ENCODE measurements at places on chromosomes 5 and 9.
A peak's percentile ranks its signal among the peaks of the same experiment; 100 is the strongest.

- DNase-seq = no peak
Measured at GRCh38 chr5:98570661-98571191, 202.7 kb upstream of the RGMB start.

DNA sequence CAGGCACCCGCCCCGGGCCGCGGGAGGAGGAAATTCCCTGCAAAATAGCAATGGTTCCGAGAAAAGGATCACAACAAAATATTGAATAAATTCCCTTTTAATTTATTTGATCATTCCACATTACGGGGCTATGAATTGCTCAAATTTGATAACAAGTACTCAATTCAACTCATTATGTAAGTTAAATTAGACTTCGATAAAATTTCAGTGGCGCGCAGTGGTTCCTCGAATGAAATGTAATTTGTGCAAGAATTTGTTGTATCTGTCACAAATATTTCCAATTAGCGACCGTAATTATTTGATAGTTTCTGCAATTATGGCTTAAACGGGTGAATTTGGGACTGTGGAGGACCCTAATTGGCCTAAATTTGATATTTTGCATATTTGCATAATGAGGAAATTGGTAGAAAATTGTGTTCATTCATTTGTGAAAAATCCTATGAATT, 76.0 kb upstream of the TBCA start:
- DNase-seq = no peak

- DNase-seq = no peak
Measured at GRCh38 chr5:28544501-28544900, 1506.1 kb upstream of the CDH9 start.

DNA sequence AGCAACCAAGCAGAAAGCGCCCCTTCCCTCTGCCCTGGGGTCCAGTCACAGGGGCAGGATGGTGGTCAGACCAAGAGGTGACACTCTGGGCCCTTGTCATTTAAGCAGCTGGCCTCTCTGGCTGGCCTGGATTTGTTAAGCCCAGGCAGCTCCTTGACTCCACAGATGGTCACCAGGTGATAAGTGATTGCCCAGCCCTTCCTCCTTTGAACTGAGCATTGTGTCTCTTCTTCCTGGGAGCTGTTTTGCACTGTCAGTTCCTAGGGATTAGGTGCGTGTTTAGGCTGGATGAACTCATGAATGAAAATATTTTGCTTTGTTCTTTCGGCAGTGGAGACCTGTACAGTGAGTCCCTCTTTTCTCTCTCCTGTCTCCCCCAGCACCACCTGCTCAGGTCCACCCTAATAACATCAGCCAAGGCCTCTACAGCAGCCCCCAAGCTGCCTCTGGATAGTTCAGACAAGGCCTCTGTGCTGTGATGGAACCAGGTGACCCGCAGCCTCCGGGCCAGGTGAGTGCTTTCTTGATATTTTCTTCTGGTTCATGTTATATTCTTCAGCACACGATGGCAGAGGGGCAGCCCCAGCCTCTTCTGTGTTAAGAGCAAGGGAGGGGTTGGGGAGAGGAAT, 139.7 kb upstream of the PITX1 start:
- no peak for DNase-seq

- no peak for DNase-seq
Measured at GRCh38 chr5:19855931-19856330, 132.1 kb downstream of the CDH18 start.

DNA sequence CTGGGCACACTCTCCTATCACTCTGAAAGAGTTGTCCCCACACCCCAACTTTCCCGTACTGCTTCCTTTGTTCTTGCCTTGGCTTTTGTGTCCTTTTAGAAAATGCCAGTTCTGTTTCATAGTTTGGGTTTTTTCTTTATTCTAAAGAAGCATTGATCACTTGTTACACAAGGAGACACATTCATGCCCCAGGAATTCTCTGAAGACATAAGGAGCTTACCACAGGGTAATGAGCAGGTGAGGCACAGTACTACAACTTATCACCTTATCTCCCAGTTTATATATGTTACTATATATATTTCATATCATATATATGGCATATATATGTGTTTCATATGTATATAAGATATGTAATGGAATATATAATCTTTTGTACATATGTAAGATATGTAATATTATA, 6.5 kb upstream of the SSBP2 start:
- DNase-seq = no peak

- peak; percentile 16 for DNase-seq
Measured at GRCh38 chr5:32138839-32139493, 35.2 kb downstream of the GOLPH3 start.

GRCh38 chr5:12354686-12355085, 450.4 kb upstream of the CTNND2 start:
- DNase-seq = no peak

All from activated CD4-positive, CD25-positive, alpha-beta regulatory T cell (primary cell).